Activated T-helper 1 cell treated with anti-CD3 and anti-CD28 coated beads, Interleukin-2, amount 50 U/mL, for 16 hours (primary cell): ENCODE measurements at places on chromosomes 1 and 21.

DNA sequence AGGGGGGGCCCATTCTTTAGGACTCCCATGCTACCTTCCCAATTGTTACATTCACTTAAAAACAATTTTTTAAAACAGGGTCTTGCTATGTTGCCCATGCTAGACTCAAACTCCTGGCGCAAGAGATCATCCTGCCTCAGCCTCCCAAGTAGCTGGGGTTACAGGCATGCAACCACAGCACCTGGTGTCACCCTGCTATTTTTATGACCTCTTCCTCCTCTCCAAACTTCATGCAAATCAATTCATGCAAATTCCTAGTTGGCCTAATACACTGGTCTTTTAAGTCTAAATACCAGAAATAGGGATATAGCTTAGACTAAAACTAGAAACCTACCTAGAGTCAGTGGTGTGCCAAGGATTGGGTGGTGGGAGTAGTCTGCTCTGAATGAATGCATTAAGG, 30.1 kb downstream of the CDKN2C start:
- DNase-seq, result no peak

- no peak for DNase-seq
Measured at GRCh38 chr21:39593522-39593921, 19.2 kb upstream of the B3GALT5 start.

GRCh38 chr1:239676522-239677273, 290.3 kb downstream of the CHRM3 start:
- DNase-seq, result no peak

DNA sequence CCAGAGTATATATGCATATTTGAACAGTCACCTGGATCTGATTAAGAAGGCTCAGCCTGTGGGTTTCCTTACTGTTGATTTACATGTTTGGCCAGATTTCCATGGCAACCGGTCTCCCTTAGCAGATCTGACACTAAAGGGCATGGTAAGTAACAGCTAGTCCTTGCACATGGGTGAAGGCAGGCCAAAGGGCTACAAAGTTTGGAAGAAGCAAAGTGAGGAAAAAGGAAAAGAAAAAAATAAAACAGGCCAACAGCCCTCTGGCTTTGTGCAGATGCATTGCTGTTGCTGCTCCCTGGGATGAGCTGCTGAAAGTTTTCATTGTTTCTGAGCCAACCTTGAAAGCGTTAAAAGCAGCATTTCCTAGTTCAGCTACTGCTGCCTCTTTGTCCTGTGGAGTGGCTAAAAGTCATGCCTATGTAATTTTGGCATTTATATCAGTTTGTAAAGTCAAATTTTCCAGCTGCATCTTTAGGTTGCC, 176.5 kb upstream of the HOOK1 start:
- DNase-seq, result no peak

- DNase-seq, result no peak
Measured at GRCh38 chr1:24383381-24383940, 30.1 kb downstream of the STPG1 start.

GRCh38 chr1:248778906-248779305, 23.3 kb upstream of the LYPD8 start:
- no peak for DNase-seq

- DNase-seq, result no peak
Measured at GRCh38 chr1:7378346-7379130, 392.6 kb upstream of the VAMP3 start.

- no peak for DNase-seq
Measured at GRCh38 chr1:101098327-101098726, 72.7 kb upstream of the DPH5 start.

GRCh38 chr1:225670806-225671733, 18.1 kb upstream of the ENAH start:
- DNase-seq, result no peak

- no peak for DNase-seq
Measured at GRCh38 chr1:65959896-65960567, 167.3 kb downstream of the PDE4B start.

DNA sequence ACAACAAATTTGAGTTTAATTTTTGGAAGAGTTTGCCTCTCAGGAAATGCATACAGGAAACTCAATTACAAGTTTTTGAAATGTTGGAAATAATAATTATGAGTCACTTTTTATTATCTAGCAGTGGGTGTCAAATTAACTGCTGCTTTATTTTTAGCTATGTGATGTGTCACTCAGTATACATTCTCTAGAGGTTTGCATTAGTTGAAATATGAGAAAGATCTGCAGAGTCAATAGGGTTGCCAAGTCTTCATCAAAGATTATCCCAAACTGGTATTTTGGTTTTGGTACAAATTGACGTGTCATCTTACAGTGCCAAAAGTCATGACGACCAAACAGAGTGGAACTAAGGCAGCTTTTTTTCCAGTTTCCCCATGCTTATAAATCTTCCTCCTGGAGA, 54.3 kb upstream of the DIPK1A start:
- no peak for DNase-seq

GRCh38 chr1:192747943-192748342, 60.9 kb upstream of the RGS2 start:
- no peak for DNase-seq

- DNase-seq, result no peak
Measured at GRCh38 chr1:33433509-33434362, 2.8 kb upstream of the PHC2 start.

GRCh38 chr1:203144661-203145060, 17.1 kb downstream of the ADORA1 start:
- no peak for DNase-seq

DNA sequence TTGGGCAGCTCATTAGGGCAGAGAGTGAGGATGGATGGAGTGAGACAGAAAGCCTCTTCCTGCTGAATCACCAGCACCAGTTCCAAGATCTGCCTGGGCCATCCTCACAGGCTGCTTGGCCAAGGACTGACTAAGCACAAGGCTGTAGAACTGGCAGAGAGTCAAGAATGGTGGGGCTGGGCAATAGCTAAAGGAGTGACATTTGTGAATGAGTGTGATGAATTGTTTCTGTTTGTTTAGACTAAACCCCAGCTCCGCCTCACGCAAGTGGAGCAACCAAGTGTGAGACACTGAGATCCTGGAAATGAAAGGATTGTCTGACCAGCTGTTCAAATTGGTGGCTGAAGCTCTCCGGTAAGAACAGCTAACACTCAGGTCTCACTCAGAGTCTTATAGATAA, 38.6 kb downstream of the BRINP2 start:
- DNase-seq, result no peak
